Neural progenitor cell (in vitro differentiated cells): ENCODE measurements at places on chromosomes 12 and 14.
A peak's percentile ranks its signal among the peaks of the same experiment; 100 is the strongest.

GRCh38 chr12:11693601-11694000 lies 44.1 kb downstream of the ETV6 start:
- DNase-seq, result no peak

- peak; percentile 13 for DNase-seq
Observed at GRCh38 chr12:110367181-110367864, 36.2 kb downstream of the ANAPC7 start.

GRCh38 chr12:65923228-65923627 lies 98.9 kb downstream of the HMGA2 start:
- no peak for DNase-seq

GRCh38 chr12:69910694-69911093 lies 85.7 kb downstream of the MYRFL start:
- DNase-seq, result no peak

- DNase-seq, result no peak
Observed at GRCh38 chr14:67395876-67396189, 16.1 kb downstream of the PLEK2 start.

DNA sequence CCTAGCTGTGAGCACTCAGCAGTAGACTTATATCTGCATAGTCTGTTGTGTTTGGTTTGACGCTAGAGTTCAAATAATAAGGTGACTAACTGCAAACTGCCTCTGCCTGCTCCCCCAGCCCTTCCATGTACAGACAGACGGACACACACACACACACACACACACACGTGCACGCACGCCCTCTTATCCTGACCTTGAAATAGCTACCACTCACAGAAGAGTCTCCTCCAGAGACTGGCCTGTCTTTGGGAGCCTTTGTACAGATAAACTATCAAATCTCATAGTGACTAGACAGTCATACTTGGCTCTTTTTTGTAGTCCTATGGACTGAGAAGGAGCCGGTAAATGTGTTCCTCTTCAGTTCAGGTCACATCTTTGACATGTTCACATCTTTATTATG lies 158.4 kb downstream of the FBXL14 start:
- DNase-seq, result no peak

DNA sequence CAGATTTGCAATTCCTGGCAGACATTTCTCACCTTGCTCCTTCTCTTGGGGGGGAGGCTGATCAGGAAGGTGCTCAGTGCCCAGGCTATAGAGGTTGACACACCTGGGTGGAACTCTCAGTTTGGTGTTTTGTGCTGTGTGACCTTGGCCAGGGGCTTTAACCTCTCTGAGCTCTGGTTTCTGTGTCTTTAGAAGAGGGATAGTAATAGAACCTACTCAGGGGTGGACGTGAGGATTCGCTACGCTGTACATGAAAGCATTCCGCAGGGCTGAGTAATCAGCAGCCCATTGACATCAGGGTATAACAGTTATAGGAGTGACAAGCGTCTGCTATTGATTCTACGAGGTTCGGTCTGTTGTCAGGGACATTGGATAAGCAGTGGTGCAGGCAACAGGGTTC lies 98.1 kb downstream of the PHETA1 start:
- DNase-seq, result no peak
